ENCODE measurements at places on chromosomes 16 and 17.

DNA sequence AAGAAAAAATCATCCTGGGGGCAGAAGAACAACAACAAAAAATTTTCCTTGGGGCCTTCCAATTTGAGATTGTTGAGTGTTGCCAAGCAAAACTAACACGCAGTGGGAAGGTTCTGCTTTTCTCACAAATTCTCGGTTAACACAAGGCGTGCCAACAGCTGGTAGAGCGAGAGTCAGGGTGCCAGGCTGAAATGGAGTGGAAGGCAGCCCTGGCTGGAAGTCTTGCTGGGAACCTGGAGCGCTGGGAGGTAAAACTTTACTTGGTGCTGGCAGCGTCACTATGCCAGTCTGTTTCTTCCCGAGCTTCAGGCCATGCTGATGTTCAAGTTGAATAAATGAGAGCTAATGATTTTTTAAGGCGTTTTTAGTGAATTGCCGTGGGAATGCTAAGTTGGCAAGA is 189.4 kb downstream of the WWOX start:
- DNase-seq: no peak

GRCh38 chr17:82237746-82238471 is 9.1 kb downstream of the SLC16A3 start:
- DNase-seq: no peak

DNA sequence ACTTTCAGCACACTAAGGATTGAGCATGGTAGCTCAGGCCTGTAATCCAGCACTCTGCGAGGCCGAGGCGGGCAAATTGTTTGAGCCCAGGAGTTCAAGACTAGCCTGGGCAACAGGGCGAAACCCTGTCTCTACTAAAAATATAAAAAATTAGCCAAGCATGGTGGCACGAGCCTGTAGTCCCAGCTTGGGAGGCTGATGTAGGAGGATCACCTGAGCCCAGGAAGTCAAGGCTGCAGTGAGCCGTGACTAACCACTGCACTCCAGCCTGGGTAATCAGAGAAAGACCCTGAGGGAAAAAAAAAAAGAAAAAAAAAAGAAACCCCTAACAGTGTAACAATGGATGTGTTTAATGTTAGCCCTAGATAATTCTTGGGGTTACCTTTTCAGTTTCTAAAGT is 24.0 kb downstream of the PARN start:
- no peak for DNase-seq

GRCh38 chr16:85041219-85042166 is 13.9 kb downstream of the KIAA0513 start:
- no peak for DNase-seq

GRCh38 chr16:17222871-17223401 is 247.8 kb downstream of the XYLT1 start:
- no peak for DNase-seq

- no peak for DNase-seq
These were observed 82.1 kb upstream of the ELAC2 start for GRCh38 chr17:13099926-13100325.

DNA sequence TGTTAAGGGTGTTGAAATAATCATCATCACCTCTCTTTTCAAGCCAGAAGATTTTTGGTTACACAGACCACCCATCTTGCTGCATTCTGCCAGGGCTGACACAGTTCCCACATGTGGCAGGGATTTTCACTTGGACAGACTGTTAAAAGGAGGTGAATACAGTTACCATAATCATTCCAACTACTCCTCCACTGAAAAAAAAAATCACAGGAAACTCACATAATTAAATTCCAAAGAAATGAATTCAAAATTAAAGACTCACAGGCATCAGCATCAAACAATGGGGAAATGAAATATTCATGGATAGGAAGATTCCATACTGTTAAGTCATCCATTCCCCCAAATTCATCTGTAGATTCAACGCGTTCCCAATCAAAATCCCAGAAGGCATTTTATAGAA is 209.4 kb downstream of the MRTFB start:
- no peak for DNase-seq

DNA sequence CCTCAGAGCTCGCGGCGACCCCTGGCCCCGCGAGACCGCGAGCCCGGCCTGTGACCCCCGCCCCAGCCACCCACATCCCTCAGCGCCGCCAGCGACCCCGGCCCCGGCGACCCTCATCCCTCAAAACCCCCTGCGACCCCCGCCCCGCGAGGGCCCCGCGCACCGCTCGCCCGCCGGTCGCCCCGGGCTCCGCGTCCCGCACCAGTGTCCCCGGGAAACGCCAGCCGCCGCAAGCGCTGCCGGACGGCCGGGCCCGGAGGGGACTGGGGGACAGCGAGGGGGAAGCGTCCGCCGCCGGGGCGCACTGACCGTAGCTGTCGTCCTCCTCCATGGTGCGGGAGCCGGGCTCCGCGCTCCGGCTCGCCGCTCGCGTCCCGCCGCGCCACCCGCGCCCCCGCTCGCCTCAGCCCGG is at the start of gene CYTH1:
TSS of gene CYTH1 (minus strand) at position 381 of the 412 bp plus-strand sequence. CDS start at position 331, 50 bp downstream.
- peak; percentile 69 for DNase-seq

DNA sequence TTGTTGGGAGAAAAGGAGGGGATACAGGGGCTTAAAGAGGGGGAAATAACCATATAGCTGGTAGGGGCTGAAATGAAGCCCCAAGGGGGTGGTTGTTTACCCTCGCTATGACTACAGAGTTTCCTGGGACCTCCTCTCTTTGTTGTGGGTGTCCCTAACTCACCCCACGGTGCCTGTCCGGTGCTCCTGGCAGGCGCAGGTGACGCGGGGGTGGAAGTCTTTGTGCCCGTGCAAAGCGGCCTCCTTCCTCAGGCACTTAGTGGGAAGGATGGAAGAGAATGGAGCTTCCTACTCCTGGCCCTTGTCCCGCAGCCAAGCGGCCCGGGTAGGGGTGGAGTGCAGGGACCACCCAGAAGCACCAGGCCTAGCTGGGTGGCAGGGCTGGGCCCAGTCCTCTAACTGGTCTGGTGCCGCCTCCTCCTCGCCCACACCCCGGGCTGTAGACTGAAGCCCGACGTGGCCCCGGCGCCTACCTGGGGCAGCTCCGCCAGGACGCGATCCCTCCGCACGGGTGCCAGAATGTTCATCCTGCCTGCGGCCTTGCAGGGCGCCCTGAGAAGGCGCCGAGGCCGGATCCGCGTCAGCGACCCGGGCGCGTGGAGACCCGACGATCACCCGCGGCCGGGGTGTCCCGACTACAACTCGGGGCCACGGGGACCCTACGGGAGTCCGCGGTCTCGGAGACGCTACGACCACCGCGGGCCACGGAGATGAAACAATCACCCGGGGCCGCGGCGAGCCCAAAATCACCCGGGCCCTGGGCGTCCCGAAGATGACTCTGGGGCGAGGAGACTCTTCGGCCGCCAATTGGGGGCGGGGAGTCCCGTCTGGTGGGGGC is 709 bp downstream of the RAB34 start:
- no peak for DNase-seq

GRCh38 chr16:27576729-27577128 is 26.8 kb downstream of the KATNIP start:
- no peak for DNase-seq

GRCh38 chr17:3012926-3013581 is 50.4 kb downstream of the OR1D5 start:
- peak; percentile 8 for DNase-seq

GRCh38 chr17:67717192-67717623 is 528 bp upstream of the NOL11 start:
- DNase-seq: no peak

DNA sequence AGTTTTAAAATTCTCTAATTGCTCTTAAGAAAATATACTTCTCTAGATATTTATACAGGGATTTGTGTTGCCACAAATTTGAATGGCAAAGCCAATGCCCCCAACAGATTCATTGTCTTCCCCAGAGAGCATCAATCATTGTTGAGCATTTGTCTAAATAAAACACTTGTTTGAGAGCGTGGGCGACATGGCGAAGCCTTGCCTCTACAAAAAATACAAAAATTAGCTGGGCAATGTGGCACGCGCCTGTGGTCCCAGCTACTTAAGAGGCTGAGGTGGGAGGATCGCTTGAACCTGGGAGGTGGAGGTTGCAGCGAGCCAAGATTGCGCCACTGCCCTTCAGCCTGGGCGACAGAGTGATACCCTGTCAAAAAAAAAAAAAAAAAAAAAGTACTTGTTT is 13.4 kb upstream of the SRSF1 start:
- peak; percentile 11 for DNase-seq

DNA sequence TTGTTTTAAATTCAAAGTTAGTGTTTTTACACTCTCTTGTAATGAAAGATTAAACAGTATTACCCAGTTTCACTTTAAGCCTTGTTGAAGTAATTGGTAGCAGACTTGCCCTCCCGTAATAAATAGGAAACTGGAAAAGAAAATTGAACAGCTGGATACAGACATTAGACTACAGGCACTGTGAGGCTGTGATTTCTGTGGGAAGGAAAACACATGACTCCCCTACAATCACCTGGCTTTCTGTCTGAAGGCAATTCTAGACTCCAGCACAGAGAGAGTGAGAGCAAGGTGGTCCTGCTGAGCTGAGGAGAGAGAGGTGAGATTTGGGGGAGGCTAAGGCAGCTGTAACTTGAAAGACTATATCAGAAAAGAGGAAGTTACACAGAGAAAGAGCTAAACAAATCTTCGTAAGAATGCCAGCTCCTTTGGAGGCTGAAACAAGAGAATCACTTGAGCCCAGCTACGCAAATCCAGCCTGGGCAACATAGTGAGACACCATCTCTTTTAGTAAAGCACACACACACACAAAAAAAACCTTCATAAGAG is 57.8 kb upstream of the CDYL2 start:
- no peak for DNase-seq

GRCh38 chr16:2498531-2499253 is 15.1 kb upstream of the ATP6V0C start:
- no peak for DNase-seq
